ENCODE measurements at places on chromosomes 16 and 17. TPM values are rescaled to one million over a fixed set of nuclear protein-coding genes. Genes with fewer than 3 reads are reported as not detected.

DNA sequence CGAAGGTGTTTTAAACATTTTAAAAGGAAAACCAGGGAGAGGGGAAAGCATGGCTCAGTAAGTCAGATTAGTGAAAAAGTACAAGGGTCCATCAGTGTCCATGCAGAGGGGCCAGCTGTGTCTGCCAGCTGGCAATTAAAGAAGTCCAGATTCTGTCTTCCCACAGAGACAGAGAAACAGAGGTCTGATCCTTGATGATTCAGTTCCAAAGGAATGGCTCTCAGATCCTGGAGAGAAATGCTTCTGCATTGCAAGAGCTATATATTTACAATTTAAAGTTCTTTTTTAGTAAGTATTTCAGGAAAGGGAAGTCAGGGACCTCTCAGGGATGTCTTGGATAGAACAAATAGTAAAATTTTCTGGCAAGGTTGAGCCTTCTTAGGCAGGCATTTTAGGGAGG lies 56.2 kb downstream of the HSD17B2 start:
- no peak for DNase-seq

The NXPH3 gene
- 2.2 TPM for total RNA-seq

DNA sequence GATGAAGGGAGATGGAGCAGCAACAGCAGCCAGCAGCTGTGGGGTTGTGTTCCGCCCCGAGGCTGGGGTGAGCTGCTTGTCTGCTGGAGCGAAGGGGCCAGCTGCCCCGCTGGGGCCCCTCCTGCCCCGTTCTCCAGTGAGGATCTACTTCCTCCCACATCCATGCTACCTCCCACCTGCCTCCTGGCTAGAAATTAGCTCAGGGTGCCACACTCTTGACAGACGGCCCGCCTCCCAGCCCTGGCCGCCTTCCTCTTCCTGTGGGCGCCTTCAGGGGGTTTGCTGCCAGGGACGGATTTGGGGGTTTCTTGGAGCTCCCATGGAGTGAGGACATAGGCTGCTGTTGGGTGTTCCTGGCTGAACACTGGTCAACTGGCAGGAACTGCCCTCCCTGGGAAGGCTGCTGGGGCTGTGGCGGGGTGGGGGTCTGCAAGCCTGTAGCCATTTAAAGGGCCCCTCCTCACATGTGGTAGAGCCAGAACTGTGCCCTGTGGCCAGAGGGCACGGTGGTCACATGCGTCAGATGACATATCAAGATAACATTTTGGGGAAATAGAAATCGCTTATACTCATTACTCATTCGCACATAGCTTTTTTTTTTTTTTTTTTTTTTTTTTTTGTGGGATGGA lies 13.1 kb downstream of the TBC1D24 start:
- no peak for DNase-seq

DNA sequence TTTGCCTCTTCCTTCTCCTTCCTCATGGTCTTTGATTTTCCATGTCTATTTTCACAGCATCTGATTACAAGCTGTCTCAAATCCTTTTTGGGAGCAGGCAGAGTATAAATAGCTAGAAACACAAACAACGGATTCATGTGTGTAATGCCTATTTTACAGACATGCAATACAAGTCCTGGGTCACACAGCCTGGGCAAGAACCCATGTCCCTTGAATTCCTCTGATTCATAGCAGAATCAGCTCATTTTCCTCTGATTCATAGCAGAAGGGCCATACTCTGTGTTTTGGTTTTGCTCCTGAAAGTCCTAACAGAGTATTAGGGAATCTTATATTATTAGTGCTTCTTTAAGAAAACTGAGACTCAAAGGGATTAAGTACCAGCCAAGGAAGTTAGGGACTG lies 71.3 kb downstream of the IRX5 start:
- DNase-seq, result no peak

DNA sequence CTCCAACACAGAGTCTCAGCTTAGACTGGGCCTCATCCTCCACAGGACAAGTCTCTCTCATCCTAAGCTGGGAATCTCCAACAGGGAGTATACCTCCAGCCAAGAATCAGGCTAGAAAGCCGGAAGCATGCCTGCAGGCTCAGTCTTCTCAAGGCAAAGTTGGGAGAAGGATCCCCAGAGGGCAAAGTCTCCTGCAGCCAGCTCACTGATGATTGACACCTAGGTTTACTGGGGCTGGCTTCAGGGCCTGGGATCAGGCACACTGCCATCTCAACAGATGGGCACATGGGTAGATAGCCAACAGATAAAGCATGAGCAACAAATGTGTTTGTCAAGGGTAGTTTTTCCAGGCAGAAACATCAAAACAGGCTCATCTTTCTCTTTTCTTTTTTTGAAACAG lies 56.1 kb upstream of the TOX3 start:
- DNase-seq, result no peak

GRCh38 chr17:81542431-81543338 lies 9.5 kb downstream of the FAAP100 start:
- DNase-seq, result no peak

DNA sequence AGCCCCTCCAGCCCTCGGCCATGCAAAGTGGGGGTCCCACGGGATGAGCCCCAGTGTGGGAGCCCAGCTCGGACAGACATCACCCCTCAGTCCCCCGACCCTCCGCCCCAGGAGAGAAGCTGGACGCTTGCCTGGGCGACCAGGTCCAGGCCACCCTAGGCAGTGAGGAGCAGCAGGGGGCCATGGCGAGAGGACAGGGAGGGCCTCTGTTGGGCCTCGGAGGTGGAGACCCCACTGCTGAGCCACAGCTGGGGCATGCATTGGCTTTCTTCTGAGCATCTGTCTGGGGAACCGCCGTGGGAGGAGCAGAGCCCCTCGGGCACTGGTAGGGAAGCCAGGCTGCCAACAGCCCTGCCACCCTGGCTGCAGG lies 13.0 kb downstream of the ACTG1 start:
- no peak for DNase-seq

DNA sequence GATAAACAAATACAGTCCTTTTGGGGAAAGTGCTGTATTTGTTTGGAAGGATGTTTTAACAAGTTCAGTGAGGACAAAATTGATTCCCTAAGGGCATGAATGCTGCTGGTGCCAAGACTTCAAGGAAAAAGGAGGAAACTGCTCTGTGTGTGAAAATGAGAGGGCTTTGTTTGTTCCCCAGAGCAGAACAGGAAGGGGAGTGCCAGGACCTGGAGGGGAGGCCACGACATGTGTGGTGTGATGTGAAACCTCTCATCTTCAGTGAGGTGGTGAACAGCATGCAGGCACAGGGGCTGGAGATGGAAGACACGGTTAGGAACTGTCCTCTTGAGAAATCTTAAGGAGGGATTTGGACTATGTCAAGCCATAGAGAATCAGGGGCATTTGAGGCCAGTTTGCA lies 46.6 kb upstream of the GRIN2A start:
- no peak for DNase-seq

DNA sequence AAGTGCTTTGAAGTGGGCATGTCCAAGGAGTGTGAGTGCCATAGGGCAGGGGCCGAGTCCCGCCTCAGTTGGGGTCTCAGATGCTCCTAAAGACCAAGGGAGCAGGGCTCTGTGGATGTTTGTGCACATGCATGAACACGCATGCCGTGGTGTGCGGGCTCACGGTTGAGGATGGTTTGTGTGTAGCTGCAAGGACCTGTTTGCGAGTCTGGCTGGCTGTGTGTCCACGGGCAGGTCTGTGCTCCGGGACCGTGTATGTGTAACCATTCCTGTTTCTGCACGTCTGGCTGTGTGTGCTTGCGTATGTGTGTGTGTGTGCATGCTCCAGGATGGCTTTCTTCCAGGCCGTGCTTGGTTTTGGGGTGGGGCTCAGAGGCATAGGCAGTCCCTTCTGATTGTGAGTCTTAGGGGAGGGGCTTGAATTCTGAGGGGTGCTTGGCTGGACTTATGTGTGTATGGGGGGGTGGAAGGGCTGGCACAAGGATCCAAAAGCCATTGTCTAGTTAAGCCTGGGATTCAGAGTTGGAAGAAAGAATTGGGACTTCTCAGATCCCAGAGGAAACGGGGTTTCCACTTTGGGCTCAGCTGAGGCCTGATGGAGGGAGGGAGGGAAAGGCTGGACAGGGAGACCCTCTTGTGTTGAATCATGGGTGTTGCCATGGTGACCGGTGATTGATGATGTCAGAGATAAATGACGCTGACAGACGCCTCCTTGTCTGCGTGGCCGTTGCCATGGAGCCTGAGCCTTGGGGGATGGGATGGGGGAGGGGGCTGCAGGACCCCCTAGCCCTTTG lies 14.4 kb downstream of the GJD3 start:
- no peak for DNase-seq

DNA sequence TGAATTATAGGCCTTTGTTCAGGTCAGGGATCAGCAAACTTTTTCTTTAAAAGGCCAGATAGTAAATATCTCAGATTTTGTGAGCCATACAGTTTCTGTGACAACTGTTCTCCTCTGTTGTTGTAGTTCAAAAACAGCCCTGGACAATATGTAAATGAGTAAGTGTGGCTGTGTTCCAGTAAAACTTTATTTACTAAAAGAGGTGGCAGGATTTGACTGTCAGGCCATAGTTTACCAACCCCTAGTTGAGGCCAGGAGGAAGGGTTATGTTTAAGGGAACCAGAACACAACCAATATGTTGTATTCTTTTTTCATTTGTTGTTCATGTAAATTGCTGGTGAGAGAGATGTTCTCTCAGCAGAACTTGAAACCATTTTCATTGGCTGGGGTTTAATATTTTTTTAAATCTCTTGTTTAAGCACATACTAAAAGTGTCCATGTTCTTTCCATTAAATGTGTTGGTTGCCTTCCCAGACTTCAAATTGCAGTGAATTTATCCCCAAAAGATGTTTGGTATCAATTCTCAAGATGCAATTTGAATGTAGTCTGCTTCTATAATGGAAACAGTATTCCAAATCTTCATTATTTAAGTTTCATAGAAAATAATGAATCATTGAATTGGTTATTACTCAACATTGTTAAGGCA lies 260.3 kb downstream of the FTO start:
- DNase-seq, result no peak

The JPH3 gene
- total RNA-seq, result not detected

- DNase-seq, result no peak
Observed at GRCh38 chr17:40517286-40517662, 15.9 kb upstream of the TNS4 start.

GRCh38 chr16:4533490-4533889 lies 5.1 kb downstream of the CDIP1 start:
- DNase-seq, result no peak

GRCh38 chr17:55430541-55431288 lies 9.1 kb upstream of the MMD start:
- no peak for DNase-seq

GRCh38 chr17:56985371-56986162 lies 7.6 kb downstream of the SCPEP1 start:
- no peak for DNase-seq

The KRTAP16-1 gene
- not detected for total RNA-seq

GRCh38 chr17:6394055-6394606 lies 40.8 kb downstream of the AIPL1 start:
- no peak for DNase-seq

GRCh38 chr16:52929478-52930400 lies 123.0 kb downstream of the CHD9NB start:
- no peak for DNase-seq

- no peak for DNase-seq
Observed at GRCh38 chr16:76899767-76900166, 291.2 kb upstream of the MON1B start.

The PRAC1 gene
- total RNA-seq, result not detected

GRCh38 chr17:29050176-29050575 lies 7.2 kb downstream of the PIPOX start:
- DNase-seq, result no peak

- DNase-seq, result no peak
Observed at GRCh38 chr17:77375917-77376651, 235.3 kb downstream of the SEC14L1 start.

The ASPHD1 gene
- total RNA-seq, result 3.7 TPM
